ENCODE measurements at places on chromosomes 7 and 10.

DNA sequence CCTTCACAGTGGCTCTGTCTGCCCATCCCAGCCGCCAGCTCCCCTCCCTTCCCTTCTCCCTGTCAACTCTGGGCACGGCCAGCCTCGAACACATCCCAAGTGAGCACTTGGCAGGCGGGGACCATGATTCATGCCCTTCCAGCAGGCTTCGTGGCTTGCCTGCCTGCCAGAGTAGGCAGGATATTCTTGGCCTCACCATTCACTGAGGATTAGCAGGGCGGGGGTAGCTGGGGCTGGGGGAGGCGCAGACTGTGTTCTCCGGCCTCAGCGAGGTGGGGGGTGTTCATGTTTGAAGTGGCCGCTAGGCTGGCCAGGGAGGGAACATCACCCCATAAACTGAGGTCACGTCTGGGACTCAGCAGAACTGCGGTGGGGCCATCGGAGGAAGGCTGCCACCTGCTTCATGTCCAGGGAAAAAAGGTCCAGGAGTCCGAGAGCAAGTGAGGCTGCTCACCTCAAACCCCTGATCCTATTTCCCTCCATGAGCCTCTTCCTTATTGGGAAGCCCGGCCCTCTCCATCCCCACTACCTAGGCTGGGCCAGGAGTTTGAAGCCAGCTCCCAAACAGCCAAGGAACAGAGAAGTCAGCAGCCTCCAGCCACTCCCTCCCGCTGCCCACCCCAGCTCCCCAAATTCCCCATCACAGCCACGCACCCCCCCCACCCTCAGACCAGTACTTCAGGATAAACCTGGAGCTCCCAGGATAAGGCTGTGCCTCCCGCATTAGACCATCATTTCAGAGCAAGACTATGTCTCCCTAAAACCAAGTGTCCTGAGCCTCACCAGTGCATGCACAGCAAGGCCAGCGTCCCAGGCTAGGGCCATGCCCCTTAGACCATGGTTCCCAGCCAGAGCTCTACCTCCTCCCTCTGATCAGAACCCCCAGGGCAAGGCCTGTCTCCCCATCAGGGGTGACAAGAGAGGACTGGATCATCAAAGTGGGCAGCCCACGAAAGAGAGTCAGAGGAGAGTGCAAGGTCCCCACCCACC lies 42.8 kb upstream of the RABGEF1 start:
- no peak for DNase-seq

DNA sequence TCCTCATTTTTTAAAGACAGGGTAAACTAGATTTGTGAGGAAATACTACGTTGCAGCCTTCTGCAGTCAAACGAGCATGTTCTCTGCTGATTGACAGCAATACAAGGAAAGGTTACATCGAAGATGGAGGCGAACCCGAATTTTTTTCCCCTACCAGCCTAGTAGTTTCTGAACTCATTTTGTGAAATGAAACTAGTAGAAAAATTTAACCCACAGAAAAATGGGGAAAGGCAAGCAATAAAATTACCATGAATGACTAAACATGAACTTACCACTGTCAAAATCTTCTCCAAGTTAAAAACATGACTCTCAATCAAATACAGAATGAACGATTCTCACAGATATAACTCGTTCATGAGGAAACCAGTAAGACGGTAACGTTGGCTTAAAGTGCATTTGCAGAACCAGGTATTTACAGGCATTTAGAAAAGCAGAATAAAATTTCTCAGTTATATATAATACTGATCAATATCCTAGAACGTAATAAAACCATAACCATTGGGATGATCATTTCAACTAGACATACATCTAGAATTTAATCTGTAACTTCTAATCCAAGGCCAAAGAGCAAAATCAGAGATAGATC lies 73.9 kb downstream of the CELF2 start:
- DNase-seq = no peak

DNA sequence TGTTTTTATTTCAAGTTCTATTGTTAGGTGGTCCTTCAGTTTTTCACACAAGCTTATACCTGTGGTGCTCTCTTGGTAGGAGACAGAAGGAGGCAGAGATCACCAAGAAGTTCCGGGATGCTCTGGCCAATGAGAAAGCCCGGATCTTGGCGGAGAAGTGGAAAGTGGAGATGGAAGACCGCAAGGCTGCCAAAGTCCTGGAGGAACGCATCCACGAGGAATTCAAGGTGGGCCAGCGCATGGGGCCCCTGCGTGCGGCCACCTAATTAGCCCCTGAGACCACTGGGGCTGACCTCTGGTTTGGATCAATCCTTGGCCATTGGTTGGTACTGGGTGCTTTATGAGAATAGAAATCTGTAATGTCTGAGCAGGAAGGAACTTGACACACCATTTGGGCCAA lies 33.6 kb downstream of the SH2D4B start:
- no peak for DNase-seq

GRCh38 chr7:10934292-10934691 lies 39.4 kb upstream of the PHF14 start:
- no peak for DNase-seq

GRCh38 chr10:127968027-127968441 lies 61.1 kb downstream of the PTPRE start:
- DNase-seq = no peak
